T1000 (cell line): ENCODE measurements at places on chromosomes 5 and 9.

DNA sequence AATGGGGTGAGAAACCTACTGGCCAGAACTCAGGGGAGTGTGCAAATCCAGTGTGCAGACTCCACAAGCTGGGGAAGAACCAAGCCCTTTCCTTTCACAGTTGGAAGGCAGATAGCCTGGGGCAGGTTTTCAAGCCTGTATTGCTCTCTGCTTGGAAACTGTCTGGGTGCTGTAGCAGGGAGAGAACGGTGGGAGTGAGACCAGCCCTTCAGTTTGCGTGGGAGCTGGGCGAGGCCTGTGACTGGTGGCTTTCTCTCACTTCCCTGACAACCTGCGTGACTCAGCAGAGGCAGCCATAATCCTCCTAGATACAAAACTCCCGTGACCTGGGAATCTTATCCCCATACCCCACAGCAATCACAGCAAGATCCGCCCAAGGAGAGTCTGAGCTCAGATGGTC is 44.9 kb upstream of the SNCAIP start:
- no peak for DNase-seq

DNA sequence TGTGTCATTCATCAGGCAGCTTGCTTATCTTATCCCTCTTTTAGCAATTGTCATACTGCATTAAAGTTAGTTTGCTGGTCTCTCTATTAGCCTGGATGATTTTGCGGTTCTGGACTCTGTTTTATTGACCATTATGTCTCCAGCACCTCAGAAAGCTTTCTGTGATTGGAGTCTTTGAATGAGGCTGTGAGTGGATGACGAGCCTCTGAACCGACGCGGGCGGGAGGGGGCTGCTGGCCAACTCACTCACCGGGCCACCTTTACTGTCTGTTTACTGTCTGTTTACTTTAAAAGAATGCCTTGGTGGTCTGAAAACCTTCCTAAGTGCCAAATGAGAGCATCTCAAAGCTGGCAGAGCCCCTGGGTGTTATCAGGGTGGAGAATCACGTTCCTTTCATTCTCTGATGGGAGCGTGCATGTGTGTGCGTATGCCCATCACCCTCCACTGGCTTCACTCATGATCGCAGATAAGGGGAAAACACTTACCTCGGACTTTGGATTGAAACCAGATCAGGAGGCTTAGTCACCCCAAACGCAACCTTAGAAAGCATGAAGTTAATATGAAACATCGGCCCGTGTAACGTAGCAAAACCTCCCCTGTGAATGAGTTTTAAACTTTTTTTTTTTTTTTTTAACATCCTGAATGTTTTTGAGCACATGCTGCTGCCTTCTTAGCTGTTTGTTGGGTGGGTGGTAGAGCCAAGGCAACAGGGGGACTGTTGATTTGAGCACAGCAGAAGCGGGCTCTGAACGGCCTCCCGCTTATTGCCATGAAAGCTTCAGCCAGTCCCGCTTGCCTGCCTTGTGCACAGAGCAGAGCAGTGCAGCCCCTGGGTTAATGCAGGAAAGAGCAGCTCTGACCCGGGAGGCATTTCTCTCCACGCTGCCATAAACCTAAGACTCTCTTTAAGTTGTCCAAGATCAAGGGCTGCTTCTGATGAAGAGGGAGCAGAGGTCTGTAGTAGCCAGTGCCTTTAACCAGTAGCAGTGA is 173.6 kb downstream of the GADD45G start:
- DNase-seq: no peak

DNA sequence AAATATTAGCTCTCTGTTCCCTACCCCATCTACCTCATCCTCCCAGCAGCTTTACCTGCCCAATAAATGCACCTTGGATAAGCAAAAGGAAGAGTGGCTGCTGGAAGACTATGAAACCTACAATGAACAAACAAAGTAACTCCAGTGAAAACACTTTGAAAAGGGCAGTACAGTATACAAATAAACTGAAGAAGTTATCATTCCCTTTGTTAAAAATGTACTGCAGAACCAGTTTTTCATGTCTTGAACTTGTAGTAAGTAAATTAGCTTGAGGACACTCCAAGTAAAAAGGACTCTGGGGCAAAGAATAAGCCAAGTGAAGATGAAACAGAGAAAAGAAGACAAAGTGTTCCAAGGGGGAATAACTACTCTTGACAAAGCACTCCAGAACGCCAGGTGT is 457.1 kb downstream of the DTWD2 start:
- no peak for DNase-seq

DNA sequence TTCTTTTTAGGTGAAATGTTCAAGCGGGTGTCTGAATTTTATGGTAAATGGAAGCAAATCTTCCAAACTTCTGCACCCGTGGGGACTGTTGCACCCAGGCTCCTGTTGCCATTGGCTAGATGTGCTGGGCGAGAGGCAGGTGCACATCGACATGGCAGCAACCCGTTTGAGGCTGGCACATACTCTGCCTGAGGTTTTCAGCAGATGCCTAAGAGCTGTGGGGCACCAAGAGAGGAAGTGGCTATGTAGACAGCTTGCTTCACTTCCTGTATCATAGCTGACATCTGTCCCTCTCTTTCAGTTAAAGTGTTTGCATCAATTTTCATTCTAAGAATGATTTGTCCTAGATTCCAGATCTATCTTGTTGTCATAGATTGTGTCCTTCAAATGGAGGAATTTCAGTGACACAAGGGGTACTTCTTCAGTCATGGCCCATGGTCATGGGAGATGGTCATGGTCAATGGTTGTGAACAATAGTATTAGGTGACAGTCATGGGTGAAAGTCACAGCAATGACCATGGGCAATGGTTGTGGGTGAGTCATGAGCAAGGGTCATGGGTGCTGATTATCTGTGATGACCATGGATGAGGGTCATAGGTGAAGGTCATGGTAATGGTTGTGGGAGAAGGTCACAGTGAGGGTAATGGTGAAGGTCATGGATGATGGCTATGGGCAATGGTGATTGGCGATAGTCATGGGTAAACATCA is 115.1 kb upstream of the IRX4 start:
- DNase-seq: no peak

- no peak for DNase-seq
These were observed 15.1 kb upstream of the CSNK1G3 start for GRCh38 chr5:123496892-123497291.

GRCh38 chr9:113558632-113559502 is 95.3 kb downstream of the RGS3 start:
- DNase-seq: no peak

DNA sequence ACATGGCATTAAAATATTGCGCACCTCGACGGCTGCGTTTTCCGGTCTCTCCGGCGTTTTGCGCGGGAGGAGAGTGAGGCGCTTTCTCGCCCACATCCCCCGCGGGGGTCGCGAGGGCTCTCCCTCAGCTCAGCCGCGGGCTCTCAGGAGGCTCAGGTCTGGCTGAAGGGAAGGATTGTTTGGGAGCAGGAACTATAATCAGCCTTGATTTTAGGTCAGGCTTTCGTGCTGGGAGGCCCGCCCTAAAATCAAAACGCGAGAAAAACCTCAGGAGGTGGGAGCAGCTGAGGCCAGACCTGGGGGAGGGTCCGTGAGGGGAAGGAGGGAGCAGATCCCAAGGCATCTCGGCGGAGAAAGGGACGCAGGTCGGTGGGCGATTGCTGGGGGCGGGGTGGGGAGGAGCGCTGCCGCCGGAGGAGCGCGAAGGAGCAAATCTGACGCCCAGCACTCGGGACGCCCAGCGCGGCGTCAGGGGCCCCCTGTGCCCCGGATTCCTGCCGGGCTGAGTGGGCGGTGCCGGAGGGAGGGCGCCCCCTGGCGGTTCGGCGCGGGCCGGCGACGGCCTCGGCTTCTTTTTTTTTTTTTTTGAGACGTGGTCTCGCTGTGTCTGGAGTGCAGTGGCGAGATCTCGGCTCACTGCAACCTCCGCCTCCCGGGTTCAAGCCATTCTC is 18.7 kb upstream of the RNF130 start:
- DNase-seq: no peak

GRCh38 chr5:151047814-151048425 is 27.5 kb downstream of the GPX3 start:
- DNase-seq: no peak

- no peak for DNase-seq
These were observed 65.5 kb downstream of the INSYN2B start for GRCh38 chr5:169914766-169915165.

DNA sequence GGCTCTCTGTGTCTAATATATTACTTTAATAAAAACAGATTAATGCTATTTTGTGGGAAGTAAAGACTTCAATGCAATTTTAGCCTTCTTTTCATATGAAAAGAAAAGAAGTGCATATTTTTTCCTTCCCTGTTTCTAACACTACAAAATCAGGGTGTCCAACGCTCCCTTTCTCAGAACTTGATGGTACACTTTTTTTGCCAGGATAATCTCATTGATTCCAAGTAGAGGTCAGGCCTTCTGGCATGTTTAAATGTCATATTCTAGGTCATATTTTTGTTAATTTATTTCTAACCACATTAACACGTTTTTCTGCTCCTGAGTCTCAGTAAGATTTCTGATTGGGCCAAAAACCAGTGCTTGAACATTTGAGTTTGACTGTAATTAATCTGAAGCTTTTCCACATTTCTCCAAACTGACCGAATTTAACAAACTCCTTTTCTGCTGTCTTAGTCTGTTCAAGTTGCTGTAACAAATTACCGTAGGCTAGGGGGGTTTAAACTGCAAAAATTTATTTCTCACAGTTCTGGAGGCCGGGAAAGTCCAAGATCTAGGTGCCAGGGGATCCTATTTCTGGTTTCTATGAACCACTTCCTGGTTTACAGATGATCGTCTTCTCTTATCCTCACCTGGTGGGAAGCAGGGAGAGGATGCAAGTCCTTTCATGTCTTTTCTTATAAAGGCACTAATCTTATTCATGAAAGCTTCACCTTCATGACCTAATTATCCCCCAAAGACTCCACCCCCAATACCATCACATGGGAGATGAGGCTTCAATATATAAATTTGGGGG is 63.2 kb upstream of the ELL2 start:
- no peak for DNase-seq

GRCh38 chr5:74016373-74016772 is 390.4 kb downstream of the ARHGEF28 start:
- no peak for DNase-seq

DNA sequence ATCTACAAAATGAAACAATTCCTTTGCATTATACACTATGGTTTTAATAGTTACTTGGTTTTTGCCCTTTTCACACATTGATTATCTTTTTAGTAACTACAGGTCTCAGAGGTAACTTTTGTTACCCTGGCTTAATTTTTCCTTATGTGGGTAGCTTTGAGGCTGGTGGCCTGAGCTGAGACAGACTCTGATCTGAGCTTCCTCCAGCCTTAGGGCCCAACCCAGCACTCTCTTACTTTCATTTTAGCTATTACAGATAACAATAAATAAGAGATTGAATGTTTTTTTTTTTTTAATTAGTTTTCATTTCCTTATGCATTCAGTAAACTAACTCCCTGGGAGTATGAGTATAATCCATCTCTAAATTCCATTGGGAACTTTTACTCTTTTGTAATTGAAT is 15.1 kb upstream of the OXCT1 start:
- no peak for DNase-seq

DNA sequence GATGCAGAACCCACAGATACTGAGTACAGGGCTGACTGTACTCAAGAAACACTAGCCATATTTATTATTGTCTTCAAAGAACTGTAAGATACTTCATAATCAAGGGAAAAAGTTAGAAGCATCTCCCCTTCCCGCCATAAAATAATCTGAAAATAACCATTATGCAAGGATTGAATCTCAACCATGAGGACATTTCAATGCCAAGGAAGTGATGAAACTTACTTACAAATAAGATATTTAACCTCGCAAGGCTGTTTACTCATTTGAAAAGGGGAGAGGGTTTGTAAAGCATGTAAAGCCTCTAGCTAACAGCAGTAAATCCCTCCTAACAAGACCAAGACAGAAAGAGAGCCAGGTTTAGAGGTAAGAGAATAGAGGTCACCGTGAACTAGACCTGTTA is 6.3 kb downstream of the MYO10 start:
- DNase-seq: no peak

- no peak for DNase-seq
These were observed 118.1 kb upstream of the LMX1B start for GRCh38 chr9:126495411-126496180.

DNA sequence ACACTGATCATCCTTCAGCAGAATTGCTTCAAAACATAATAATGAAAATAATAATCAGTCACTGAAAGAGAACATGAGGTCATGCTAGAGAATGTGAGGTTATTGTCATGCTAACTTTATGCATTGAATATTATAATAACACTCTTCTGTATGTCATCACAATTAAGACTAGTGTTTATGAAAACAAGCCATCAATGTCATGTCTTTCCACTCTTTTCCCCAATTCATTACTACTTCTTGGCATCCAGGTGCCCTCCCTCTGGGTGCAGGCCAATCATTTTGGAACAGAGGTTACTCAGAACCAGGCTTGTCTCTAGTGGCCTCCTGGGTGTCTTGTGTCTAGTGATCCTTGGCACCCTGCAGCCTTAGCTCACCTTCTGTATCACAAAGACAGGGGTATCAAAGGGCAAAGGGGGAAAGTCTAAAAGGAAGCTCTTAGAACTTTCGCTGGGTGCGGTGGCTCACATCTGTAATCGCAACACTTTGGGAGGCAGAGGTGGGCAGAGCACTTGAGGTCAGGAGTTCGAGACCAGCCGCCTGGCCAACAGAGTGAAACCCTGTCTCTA is 217.6 kb upstream of the PIK3R1 start:
- DNase-seq: no peak

DNA sequence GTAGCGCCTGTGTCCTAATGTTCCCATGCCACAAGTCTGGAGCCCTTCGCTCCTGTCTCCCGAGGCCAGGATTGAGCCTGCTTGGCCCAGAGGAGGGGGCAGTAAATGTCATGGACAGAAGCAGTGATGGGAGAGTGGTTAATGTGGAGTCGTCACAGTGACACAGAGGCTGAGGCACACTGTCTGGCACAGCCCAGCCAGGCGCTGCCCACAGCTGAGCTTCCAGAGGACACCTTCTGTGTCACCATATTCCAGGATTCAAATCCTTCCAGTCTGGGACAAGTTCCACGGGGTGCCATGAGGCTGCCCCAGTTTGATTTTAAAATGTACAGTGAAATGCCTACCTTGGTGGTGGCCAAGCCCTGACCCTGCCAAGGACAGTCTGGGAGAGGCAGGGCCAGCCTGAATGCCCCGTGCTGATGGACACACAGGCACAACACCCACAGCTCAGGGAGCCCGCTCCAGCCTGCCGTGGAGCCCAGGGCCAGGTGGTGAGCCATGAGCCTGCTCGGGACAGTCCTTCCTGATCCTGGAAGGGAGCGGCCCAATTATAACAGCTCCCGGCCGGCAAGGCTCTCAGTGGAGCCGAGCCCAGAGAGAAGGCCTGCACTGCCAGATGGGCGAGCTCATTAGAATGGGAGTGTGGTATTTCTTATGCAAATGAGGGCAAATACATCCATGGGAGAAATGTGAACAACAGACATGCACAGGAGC is 99.1 kb upstream of the RUFY1 start:
- no peak for DNase-seq

DNA sequence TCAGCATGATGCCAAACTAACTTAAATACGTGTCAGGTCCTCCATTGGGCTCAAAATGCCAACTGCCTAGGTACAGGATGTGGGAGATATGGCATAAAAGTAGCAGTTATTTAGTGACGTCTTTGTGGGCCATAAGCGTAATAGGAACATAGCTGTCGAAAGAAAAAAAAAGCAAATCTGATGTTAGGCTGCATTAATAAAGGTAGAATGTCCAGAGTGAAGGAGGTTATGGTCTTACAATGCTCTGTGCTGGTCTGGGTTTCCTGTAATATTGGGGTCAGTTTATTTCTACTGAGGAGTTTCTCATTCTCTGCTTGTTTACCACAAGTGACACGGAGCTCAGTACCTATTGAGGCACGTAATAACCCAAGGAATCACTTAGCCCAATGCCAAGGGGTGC is 33.4 kb upstream of the SYNPO start:
- no peak for DNase-seq
